Activated CD4-positive, alpha-beta T cell treated with anti-CD3 and anti-CD28 coated beads for 36 hours (primary cell): ENCODE measurements at places on chromosomes 6 and 20. TPM values are rescaled to one million over a fixed set of nuclear protein-coding genes. Genes with fewer than 3 reads are reported as not detected.

DNA sequence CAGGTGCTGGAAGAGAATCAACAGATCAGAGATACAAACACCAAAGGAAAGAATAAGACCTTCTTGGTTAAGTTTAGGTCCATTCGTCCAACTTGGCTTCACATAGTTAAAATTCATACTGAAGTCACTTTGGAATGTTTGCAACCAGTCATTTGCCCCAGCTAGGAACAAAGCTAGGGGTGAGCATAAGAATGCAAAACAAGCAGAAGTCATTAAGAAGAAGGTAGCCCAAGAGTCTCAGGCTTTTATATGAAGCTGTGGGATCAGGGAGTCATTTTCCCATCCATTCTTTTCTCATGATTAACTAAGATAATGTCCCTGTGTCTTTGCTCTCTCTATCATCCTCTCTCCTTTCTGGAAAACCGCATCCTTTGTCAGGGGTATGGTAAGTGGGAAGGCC, 51.5 kb upstream of the TMEM170B start:
- no peak for DNase-seq

DNA sequence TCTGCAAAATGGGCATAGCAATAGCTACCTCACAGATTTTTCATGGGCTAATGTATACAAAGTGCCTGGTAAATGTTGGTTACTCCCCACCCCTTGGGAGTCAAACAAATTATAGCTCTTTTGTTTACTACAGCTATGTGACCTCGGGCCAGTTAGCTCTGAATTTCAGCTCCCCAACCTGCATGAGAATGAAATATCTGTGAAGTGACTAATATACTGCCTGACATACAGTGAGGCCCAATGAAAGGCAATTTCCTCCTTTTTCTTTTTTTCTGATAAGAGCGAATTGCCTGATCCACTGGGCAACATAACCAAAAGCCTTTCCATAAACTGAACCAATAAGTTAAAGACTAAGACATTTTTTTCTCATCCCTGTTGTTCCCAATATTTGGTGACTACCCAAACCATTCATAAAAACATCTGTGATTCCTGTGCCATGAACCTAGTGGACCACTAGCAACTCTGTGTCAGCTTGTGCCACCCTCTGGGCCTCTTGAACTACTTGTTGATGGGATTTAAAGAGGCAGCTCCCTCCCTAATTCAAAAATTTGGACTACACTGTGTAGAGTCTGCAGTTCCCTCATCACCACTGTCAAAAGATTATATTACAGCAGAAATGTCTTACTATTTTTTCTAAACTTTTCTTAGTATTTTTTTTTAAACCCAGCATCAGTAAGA, 91.9 kb upstream of the TMEM30A start:
- no peak for DNase-seq

DNA sequence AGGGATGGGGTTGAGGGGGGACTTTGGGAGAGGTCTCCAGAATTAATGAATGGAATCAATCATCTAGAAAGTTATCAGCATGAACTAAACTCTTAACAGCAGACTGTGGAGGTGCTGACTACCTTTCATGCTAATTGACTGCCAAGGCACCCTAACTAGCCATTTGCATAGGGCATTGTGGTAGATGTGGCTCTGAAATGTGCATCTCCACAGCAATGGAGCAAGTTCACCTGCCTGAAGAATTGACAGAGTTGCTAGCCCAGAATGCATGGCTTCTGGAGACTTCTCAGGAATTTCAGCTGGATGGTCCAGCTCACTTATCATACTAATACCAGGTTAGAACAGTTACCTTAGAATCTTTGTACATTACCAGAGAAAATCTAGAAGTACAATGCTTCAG, 745.6 kb downstream of the KIF16B start:
- DNase-seq: no peak

- DNase-seq: no peak
These were observed 212.6 kb upstream of the EXOC2 start for GRCh38 chr6:905556-905955.

DNA sequence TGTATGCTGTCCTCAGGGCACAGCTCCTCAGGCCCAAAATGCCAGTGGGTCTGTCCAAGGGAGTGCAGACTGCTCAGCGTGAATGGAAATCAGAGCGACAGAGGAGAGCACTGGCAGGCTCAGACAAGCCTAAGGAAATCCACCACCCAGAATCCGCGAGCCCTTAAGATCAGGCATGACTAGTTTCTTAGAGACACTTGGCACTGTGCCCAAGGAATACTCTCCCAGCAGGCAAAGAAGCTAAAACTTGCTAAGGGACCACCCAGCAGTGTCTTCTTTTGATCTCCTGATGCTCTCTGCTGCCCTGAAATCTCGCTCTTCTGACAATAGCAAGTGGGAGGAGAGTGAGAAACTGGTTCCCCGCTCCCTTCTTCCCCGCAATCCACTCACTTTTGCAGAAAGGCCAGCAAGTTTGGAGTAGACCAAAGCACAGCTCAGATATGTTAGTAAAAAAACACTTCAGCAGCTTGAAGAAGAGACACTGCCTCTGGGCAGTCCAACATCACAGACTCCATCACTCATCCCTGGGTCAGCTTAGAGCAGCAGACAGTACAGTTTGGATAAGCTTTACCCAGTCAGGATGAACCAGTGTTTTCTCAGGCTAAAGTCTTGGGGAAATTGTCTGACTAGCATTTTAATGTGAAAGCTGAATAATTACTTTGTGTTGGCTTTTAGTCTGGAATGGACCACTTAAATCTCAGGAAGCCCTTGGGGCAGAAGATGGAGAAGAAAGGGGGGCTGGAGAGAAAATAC, 32.4 kb downstream of the TRAF3IP2 start:
- DNase-seq: no peak

GRCh38 chr6:100078509-100078908, 84.5 kb upstream of the MCHR2 start:
- peak; percentile 6 for DNase-seq

GRCh38 chr6:6534399-6534798, 54.1 kb upstream of the LY86 start:
- DNase-seq: no peak

GRCh38 chr6:79062708-79063107, 15.3 kb downstream of the PHIP start:
- no peak for DNase-seq

GRCh38 chr6:152127432-152128165, 320.1 kb downstream of the ESR1 start:
- DNase-seq: no peak

DNA sequence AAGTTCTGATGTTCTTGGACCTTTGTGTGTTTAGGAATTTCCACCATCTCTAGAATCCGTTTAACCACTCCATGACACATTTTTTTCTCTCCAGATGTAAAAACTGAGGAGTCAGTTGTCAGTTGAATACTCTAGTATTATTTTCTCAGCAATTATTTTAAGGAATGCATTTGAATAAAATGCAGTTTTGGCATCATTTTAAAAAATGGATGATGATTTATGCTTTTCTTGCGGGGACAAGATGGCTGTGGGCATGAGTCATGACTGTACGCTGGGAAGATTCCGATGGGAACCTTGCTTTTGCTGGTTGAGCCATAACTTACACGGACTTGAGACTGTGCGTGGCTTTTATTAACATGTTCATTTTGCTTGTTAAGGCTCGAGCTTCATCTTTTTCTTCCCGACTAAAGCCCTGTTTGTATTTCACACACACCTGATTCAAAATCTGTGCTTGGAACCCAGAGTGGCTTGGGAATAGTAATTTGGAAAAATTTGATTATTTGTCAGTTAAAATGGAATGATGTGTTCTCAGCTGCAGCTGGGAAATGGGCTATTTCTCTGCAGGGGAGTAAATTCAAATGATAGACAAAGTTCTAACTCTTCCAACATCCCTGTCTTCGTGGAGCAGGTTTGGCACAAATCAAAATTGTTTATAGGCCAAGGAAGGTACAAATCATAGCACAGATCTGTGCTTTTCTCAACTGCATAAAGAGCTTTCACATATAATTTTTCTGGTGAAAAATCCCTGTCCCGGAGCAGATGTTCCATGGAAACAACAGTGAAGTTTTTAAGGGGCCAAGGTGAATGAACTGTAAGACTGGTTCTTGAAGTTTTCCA, 470.5 kb upstream of the JAG1 start:
- DNase-seq: no peak

- no peak for DNase-seq
These were observed 129.8 kb upstream of the TIAM2 start for GRCh38 chr6:154865291-154865690.

DNA sequence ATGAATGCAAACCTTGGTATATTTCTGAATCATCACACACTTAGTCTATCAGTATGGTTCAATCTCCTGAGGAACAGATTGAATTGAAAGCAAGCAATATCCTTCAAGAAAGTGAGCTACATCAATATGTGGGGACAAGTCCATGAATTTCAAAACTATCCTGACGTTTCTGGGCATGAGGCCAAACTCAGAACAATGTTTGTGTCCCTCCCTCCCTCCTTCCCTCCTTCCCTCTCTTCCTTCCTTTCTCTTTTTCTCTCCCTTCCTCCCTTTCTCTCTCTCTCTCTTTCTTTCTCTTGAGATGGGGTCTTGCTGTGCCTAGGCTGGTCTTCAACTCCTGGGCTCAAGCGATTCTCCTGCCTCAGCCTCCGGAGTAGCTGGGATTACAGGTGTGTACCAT, 27.9 kb upstream of the SYNCRIP start:
- no peak for DNase-seq

DNA sequence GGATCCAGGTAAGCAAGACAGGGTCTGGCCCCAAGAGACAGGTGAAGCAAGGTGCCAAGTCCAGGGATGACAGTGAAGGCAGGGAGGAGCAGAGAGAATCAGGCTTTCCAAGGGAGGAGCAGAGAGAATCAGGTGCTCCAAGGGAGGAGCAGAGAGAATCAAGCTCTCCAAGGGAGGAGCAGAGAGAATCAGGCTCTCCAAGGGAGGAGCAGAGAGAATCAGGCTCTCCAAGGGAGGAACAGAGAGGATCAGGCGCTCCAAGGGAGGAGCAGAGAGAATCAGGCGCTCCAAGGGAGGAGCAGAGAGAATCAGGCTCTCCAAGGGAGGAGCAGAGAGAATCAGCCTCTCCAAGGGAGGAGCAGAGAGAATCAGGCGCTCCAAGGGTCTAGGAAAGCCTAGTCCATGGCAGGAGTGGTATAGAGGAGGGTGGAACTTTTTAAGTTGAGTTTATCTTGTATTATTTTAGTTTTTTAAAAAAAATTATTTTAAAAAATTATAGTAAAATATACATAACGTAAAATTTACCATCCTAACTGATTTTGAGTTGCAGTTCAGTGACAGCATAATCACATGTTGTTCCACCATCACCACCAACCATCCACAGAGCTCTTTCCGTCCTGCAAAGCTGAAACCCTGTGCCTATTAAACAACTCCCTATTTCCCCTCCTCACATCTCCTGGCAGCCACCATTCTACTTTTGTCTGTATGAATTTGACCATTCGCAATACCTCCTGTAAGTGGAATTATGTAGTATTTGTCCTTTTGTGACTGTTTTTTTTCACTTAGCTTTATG, 64.1 kb downstream of the SASH1 start:
- no peak for DNase-seq

DNA sequence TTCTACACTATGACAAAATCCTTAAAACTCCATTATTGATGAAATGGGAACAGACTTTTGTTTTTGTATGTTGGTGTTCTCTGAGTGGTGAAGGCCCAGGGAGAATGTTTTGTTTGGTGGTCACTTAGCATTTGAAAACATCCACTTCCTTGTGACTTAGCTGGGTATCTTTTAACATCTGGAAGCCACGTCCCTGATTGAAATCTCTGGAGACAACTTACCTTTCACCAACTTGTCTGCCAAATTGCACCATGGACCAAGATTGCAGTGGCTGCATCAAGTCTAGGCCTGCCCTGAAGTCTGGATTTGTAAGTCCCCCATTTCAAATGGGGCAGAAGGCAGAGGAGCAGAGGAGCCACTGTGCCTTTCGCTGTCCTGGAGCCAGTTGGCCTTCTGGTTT, 534 bp upstream of the EFCAB8 start:
- no peak for DNase-seq

The EYA2 gene
- total RNA-seq: not detected

The SNRNP48 gene
- 20.9 TPM for total RNA-seq

The MMP24 gene
- not detected for total RNA-seq

The MICB gene
- total RNA-seq: 19.7 TPM

The PAX1 gene
- total RNA-seq: not detected

The OSTM1 gene
- total RNA-seq: 5.5 TPM

The NTSR1 gene
- total RNA-seq: 0.07 TPM

The MRPS26 gene
- total RNA-seq: 153 TPM

The HSPA1L gene
- 2.2 TPM for total RNA-seq

The GLO1 gene
- 150 TPM for total RNA-seq

The POM121L2 gene
- not detected for total RNA-seq
